Activated T-helper 1 cell treated with anti-CD3 and anti-CD28 coated beads, Interleukin-12 subunit alpha, Interleukin-12 subunit beta, Interleukin-2, Interleukin-4 antibody, amounts not matched to agents 30 ng/mL and 10 ng/mL and 1 ng/mL, durations not matched to agents 14 hours and 24 hours and 36 hours (primary cell): ENCODE measurements at places on chromosomes 2 and 18.

- peaks cover 37% of the 10 kb centered on the region for H3K27me3 ChIP-seq
- H3K36me3 ChIP-seq: no peaks in the 10 kb centered on the region
- no peak overlapping the region for H3K4me3 ChIP-seq
Observed at GRCh38 chr2:86786001-86786536, 4.6 kb downstream of the CD8A start.

GRCh38 chr2:63488118-63488713 is 100.1 kb downstream of the WDPCP start:
- DNase-seq: no peak
- no peaks in the 10 kb centered on the region for H3K36me3 ChIP-seq
- H3K4me1 ChIP-seq: no peaks in the 10 kb centered on the region

DNA sequence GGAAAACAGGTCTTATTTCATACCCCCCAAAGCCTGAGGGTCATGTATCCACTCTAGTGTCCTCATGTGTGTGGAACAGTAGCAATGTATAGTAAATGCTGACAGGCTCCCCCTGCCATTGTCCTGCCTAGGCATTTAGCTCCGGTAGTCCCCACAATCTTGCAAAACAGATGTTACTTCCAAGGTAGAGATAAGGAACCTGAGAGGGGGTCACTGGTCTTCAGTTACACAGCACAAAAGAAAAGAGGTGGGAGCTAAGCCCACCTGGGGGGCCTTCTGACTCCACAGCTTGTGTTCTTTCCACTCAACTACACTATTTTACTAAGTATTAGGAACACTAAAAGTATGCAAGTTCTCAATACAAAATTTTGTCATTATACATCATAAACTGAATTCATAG is 17.4 kb upstream of the FECH start:
- no peak overlapping the region for H3K27ac ChIP-seq
- no peaks in the 10 kb centered on the region for H3K27me3 ChIP-seq
- peaks cover 55% of the 10 kb centered on the region for H3K36me3 ChIP-seq
- no peak for DNase-seq
- H3K4me1 ChIP-seq: no peaks in the 10 kb centered on the region
- H3K4me3 ChIP-seq: no peak overlapping the region

DNA sequence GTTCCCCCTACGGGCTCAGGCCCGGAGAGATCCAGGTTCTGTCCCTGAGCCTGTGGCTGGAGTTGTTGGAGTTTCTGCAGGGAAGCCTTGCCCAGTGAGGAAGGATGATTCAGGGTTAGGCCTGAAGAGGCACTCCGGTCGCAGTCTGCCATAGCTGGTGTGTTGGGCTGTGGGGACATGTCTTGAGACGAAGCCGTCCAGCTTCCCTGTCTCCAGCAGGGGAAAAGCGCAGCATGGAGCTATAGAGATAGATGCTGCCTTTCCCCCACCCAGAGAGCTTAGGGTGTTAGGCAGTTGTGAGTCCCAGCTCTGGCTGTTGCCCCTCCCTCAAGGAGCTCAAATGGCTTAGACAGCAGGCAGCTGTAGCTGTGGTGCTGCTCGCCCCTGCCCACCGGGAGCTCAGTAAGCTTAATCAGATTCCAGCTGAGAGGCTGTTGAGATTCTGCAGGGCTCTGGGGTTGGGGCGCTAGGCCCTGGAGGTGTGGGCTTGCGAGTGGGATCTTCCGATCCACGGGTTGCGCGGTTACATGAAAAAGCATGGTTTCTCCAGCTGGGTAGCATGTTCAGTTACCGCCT is 103.9 kb downstream of the PMAIP1 start:
- no peak overlapping the region for H3K27ac ChIP-seq
- no peak for DNase-seq
- H3K4me3 ChIP-seq: no peak overlapping the region
- H3K27me3 ChIP-seq: peaks cover 14% of the 10 kb centered on the region

DNA sequence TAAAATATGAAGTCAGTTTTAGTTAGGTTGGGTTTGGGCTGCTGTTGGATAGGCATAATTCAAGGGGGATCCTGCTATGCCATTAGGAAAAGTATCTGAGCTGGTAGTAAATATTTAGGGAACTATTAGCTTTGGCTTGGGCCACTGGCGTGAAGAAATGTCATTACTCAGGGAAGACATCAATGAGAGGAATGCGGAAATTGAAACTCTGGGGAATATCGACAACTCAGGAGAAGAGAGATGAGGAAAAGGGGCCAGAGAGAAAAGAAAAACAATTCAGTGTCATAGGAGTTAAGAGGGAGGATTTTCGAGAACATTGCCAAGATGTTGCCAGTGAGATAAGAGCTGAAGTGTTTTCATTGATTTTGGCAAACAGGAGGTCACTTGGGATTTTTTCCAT is 149.7 kb upstream of the PARD3B start:
- no peak for DNase-seq
- H3K27me3 ChIP-seq: peaks cover 2% of the 10 kb centered on the region

DNA sequence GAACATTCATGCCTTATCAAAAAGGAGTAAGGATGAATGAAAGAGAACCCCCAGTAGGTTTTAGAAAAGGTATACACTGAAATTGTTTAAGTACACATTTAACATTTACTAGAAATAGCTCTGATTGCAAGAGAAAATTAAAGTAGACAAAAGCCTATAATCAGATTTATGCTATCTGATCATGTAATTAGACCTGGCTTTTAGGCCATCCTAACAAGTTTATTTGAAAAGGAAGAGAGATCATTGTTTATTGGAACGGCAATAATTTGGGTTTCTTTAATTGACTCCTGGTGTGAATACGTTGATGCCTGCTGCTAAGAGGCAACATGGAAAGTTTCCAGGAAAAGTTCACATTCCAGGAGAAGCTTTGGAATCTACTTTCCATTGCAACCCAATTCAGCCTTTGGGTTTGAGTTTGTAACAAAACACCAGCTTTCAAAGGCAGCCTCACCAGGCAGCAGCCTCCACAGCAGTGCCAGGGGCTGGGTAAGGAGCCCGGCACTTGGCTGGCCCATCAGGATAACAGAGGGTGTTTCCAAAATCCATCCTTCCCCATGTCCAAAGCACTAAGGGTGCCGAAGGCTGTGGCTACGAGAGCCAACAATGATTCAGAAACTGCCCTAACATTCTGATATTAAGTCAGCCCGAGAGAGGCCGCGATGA is 18.0 kb downstream of the FZD7 start:
- no peak for DNase-seq
- H3K4me1 ChIP-seq: no peaks in the 10 kb centered on the region
- no peaks in the 10 kb centered on the region for H3K36me3 ChIP-seq
- H3K27ac ChIP-seq: no peak overlapping the region
- H3K4me3 ChIP-seq: no peak overlapping the region

DNA sequence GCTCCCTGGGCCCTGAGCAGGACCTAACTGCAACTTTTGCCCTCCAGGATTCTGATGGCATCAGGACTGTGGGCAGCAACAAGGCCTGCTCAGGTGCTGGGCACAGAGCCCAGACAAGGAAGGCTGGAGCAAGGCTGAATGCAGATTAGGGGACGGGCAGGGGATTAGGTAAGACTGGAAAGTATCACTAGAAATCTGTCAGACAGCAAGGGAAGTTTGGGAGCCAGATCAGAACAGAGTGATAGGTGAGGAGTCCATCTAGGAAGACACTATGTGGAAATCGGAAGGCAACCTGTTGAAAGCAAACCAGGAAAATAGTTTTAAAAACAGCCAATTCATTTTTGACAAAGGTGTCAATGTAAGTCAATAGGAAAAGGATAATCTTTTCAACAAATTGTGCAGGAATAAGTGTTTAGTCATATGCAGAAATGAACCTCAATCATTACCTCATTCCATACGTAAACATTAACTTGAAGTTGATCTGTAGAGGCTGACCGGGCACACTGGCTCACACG is 56.4 kb upstream of the STPG4 start:
- no peaks in the 10 kb centered on the region for H3K36me3 ChIP-seq
- H3K27ac ChIP-seq: no peak overlapping the region
- peaks cover 22% of the 10 kb centered on the region for H3K27me3 ChIP-seq
- no peak overlapping the region for H3K4me3 ChIP-seq

GRCh38 chr2:239865059-239865639 is 160.0 kb downstream of the NDUFA10 start:
- H3K4me3 ChIP-seq: no peak overlapping the region
- H3K27ac ChIP-seq: no peak overlapping the region
- DNase-seq: no peak
- H3K27me3 ChIP-seq: peaks cover 3% of the 10 kb centered on the region
- H3K36me3 ChIP-seq: no peaks in the 10 kb centered on the region

GRCh38 chr2:527581-527980 is 149.6 kb downstream of the TMEM18 start:
- no peaks in the 10 kb centered on the region for H3K36me3 ChIP-seq
- no peaks in the 10 kb centered on the region for H3K27me3 ChIP-seq
- H3K27ac ChIP-seq: no peak overlapping the region
- H3K4me1 ChIP-seq: no peaks in the 10 kb centered on the region
- no peak overlapping the region for H3K4me3 ChIP-seq
- no peak for DNase-seq

DNA sequence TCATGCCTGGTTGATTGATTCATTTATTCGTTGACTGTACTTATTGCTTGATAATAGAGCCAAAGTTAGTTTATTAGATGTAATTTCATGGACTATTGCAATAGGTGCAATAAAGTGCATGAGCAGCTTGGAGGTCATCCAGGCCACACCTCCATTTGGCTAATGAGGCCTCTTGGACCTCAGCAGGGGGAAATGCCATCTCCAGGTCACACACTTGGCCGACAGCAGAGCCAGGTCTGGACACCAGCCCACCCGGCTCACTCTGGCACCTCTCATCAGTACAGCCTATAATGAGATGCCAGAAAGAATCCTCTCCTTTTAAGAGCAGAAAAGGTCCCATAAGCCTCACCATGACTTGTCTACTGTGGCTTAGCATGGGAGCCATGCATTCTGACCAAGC is 71.2 kb upstream of the AFF3 start:
- H3K27me3 ChIP-seq: no peaks in the 10 kb centered on the region
- DNase-seq: no peak
- H3K36me3 ChIP-seq: no peaks in the 10 kb centered on the region
- no peaks in the 10 kb centered on the region for H3K4me1 ChIP-seq
- no peak overlapping the region for H3K4me3 ChIP-seq
- H3K27ac ChIP-seq: no peak overlapping the region

GRCh38 chr2:100146657-100146960 is 4.2 kb upstream of the AFF3 start:
- no peak overlapping the region for H3K4me3 ChIP-seq

DNA sequence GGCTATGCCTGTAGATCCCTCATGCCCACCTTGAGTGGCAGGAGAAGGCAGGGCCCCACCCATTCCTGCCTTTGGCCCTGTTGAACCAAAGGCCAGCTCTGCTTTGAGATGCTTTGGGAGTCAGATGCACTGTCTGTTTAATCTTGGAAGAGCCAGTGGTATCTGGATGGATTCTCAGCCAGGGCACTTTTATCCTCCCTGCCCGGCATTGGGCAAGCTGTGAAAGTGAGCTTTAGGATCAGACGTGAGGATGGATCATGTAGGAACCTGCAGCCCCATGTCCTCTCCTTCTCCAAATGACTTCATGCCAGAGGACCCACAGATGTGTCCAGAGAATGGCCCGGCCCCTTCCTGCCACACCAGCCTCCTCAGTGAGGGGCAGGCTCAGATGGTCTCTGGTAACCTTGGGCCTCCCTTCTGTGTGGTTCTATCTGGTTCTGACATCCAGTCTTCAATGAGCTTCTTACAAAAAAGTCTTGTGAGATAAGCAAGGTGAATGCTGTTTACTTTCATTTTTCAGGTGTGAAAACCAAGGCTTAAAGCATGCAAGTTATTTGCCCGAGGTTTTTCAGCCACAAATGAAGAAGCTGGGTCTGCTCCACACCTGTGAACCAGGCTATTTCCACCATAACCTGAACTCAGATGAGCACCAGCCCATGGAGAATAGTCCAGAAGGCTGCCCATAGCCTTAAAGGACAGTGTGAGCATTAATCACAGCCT is 123.8 kb downstream of the KCTD1 start:
- no peaks in the 10 kb centered on the region for H3K4me1 ChIP-seq
- no peak overlapping the region for H3K4me3 ChIP-seq
- H3K27me3 ChIP-seq: no peaks in the 10 kb centered on the region
- no peak for DNase-seq
- H3K27ac ChIP-seq: no peak overlapping the region
